Hematopoietic multipotent progenitor cell treated with erythropoietin and hydrocortisone succinate and interleukin-3 and kit ligand, for 6 days (in vitro differentiated cells): ENCODE measurements at places on chromosomes 5 and 9.
A peak's percentile ranks its signal among the peaks of the same experiment; 100 is the strongest.

- DNase-seq: no peak
Observed at GRCh38 chr5:64954518-64954917, 185.8 kb downstream of the CWC27 start.

GRCh38 chr9:17204611-17205152 is 69.8 kb downstream of the CNTLN start:
- DNase-seq: peak; percentile 46

GRCh38 chr9:127979333-127980059 is 1.3 kb downstream of the EEIG1 start:
- DNase-seq: peak; percentile 46

- DNase-seq: no peak
Observed at GRCh38 chr9:112295174-112295573, 38.2 kb downstream of the PTBP3 start.

GRCh38 chr9:113609562-113610318 is 146.2 kb downstream of the RGS3 start:
- DNase-seq: no peak

DNA sequence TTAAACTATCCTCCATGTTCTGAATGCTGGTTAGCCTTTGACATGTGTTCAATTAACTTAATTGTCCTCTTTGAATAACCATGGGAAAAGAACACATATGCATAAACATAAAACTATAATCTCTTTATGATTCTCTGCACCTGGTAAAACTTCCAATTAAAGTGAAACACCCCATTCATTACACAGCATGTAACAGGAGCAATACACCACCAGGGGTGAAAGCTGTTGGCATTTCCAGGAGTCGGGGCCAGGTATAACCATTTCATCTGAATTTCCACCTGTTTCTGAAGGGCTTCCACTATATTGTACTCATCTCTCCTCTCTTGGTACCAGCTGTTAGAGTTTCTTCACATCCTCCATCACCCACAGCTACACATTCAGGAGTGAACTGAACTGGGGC is 303.8 kb downstream of the EDIL3 start:
- DNase-seq: no peak

DNA sequence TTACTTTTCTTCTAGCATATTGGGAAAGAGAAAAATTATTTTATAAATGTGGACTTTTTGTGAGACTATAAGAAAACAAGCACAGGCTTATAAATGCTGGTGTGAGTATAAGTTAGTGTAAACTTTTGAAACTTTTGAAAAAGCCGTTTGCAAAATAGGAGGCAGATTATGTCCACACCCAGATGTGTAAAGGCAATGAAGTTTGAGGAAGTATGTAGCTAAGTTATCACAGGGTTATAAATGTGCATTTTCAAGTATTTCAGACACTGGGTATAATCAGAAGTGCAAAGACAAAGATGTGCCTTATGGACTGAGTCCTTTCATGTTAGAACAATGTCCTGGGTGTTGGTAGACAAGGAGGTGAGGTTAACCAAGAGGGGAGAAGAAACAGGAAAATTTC is 85.5 kb downstream of the ANXA1 start:
- peak; percentile 47 for DNase-seq

DNA sequence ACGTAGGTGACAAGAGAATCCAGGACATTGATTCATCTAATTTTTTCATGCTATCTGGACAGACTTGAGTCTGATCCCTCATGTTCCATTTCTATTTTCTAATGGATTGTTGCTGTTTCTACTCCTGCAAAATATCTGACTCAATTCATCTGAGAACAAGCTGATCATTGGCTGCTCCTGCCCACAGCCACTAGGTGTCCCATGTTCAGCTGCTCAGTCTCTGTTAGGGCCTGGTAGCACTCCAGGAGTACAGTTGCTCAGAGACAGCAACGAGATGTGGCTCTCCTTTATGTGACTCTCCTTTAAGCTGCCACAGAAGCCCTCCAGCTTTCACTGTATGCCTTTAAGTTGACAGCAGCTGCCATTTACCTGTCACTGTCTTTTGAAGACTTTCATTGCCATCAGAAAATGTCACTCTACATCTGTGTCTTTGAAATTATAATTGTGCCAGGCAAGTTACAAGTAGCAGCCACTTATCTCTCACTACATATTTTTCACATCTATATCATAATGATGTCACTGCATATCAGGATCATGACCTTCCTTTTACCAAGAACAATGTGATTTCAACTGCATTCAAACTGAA is 1944.2 kb upstream of the NUDT12 start:
- DNase-seq: no peak

- DNase-seq: no peak
Observed at GRCh38 chr5:122130152-122130551, 806 bp downstream of the ZNF474 start.

- no peak for DNase-seq
Observed at GRCh38 chr5:1200495-1201326, 684 bp upstream of the SLC6A19 start.

DNA sequence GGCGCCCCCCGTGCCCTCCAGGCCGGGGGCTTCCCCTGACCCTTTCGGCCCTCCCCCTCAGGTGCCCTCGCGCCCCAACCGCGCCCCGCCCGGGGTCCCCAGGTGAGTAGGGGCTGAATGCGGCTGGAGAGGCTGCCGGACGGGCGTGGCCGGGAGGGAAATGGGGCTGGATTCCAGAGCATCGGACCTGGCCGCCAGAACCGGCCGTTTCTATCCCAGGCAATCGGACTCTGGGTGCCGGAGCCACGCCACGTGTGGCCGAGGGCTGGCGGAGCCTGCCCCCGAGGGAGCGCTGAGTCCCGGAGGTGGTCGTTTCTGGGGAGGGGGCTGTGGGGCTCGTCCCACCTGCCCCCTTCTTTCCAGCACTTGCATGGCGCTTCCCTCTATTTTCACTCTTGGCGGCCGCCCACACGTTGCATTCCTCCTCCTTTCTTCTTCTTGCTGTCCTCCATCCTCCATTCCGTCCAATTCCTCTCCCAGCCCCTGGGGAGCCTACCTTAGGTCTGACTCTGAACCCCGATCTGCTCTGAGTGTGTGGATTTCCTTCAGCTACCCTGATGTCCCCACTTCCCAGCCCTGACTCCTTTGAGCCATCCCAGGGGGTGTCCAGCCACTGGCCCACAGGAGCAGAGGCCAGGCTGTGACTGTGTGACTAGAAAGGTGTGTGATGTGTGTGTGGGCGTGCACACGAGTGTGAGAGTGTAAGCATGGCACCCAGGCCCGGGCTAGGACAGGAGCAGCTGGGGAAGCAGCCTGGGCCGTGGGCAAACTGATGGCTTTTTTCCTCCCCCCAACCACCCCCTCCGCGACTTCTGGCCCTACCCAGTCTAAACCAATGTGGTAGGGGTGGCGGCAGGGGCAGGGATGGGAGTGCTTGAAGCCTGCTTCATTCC is 24.7 kb downstream of the GOLGA2 start:
- no peak for DNase-seq

GRCh38 chr5:98042961-98043360 is 730.5 kb upstream of the RGMB start:
- no peak for DNase-seq

DNA sequence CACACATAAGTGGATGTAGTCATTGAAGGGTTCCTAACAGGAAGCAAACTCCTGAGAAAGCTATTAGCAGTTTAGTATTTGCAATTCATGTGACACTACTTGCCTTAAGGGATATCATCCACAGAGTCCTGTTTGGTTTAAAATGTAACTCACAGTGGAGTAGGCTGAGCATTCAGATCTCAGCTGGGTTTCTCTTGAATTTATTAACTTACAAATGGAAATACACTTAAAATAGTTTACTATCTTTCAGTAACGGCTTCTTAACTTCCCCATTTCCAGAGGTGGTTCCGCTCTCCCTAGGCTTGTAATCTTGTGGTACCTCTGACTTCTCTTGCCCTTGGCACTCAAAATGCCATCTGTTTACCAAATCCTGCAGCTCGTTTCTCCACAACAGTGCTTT is 660.7 kb upstream of the ADAMTS16 start:
- no peak for DNase-seq

DNA sequence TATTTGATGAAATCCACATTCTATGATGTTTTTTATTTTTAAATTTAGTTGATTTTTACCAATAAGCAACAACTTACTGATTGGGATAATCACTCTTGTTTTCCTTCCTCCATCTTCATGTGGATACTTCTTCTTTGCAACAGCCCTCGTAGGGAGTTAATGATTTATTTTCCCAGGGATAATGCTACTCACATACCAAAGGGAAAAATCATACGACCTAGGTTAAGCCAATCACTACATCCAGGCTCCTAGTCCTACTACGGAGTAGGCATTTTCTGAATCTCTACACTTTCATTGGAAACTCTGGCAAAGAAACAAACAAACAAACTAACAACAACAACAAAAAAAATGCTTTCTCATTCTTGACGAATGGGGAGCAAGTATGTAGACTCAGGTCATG is 663.4 kb downstream of the PTPRD start:
- no peak for DNase-seq

DNA sequence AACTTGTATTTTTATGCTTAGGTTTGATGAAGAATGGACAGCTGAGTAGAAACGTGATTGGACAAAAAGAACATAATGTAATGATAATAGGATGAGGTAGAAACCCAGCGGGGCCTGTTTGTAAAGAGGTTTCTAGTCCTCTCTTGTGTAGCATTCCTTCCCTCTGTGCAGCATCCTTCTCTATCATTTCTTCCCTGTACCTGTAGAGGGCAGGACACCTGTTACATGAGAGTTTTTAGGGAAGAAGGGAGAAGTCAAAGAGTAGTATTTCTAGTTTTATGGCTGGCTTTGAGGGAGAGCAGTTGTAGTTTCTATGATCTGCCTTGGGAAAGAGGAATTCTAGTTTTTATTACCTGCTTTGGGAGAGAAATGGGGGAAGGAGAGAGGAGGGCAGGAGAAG is 162.1 kb upstream of the FST start:
- DNase-seq: no peak

GRCh38 chr5:137752905-137753690 is 1.1 kb downstream of the HNRNPA0 start:
- DNase-seq: peak; percentile 81

GRCh38 chr5:75050415-75050814 is 1.9 kb downstream of the GCNT4 start:
- DNase-seq: peak; percentile 72

- no peak for DNase-seq
Observed at GRCh38 chr9:77180056-77180455, 2.7 kb downstream of the VPS13A start.
